ENCODE measurements at places on chromosomes 5 and 9.

DNA sequence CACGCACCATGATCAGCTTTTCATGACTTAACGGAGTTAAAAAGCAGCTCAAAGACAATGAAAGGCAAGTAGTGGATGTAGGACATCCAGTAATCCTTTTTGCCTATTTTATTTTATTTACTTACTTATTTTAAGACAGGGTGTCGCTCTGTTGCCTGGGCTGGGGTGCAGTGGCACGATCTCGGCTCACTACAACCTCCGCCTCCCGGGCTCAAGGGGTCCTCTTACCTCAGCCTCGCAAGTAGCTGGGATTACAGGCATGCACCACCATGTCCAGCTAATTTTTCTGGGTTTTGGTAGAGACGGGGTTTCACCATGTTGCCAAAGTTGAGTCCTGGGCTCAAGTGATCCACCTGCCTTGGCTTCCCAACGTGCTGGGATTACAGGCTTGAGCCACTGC is 148.9 kb downstream of the DAB2IP start:
- DNase-seq: no peak

DNA sequence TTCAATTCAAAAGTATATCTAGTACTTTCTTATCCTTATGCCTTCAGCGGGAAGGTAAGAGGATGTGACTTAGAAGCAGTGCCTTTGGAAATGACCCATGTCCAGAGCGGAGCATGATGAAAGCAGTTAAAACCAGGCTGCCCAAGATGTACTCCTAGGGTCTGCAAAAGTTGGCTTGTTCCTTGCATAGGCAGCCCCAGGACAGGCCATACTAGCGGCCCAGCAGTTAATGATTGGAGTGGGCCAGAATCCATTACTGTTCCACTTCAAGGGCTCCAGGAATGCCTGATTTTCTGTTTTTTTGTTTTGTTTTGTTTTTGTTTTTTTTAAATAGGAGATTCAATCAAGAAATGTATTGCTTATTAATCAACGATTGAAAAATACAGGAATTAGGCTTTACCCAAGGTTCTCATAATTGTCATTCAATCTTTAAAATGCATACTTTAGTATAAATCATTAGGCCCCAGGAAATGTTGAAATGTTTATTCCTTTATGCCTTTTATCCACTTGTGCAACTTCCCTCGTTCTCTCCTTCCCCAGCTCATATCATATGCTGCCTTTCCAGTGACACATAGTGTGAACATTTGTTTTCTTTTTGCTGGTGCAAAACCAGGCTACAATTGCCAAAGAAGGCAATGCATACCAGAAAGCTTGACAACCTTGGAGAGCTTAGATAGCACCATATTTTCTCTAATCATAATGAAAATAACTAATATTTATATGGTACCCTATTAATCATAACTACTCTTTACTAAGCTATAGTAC is 190.8 kb downstream of the ARHGEF28 start:
- peak; percentile 50 for DNase-seq

DNA sequence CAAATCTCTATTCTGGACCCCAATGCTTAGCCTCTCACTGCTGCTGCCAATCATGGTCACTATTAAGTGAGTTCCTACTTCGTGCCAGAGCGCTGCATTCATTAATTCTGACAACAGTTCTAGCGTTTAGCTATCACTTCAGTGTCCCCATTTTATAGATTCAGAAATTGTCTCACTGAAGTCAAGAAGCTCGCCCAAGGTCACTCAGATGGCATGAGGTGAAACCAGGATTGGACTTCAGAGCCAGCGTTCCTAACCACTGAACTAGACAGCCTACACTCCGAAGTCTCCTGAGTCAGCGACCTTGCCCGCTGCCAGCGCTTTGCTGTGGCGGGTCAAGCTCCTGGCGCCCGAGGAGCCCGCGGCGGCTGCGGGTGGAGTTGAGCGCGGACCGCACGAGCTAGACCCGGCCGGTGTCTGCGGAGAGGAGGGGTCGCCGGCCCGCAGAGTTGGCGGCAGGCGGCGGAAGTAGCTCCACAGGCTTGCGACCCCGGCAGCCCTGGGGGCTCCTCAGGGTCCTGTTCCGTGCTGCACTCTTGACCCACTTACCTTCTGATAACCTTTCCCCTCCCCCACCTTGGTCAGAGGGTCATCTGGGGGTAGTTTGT is 2.1 kb upstream of the GABRB2 start:
- DNase-seq: no peak

- no peak for DNase-seq
These were observed 66.6 kb upstream of the TAF11L2 start for GRCh38 chr5:17431272-17432050.

- DNase-seq: no peak
These were observed 121.7 kb downstream of the DEPDC1B start for GRCh38 chr5:60578315-60578714.

GRCh38 chr5:168147106-168147505 is 144.3 kb upstream of the WWC1 start:
- DNase-seq: no peak

DNA sequence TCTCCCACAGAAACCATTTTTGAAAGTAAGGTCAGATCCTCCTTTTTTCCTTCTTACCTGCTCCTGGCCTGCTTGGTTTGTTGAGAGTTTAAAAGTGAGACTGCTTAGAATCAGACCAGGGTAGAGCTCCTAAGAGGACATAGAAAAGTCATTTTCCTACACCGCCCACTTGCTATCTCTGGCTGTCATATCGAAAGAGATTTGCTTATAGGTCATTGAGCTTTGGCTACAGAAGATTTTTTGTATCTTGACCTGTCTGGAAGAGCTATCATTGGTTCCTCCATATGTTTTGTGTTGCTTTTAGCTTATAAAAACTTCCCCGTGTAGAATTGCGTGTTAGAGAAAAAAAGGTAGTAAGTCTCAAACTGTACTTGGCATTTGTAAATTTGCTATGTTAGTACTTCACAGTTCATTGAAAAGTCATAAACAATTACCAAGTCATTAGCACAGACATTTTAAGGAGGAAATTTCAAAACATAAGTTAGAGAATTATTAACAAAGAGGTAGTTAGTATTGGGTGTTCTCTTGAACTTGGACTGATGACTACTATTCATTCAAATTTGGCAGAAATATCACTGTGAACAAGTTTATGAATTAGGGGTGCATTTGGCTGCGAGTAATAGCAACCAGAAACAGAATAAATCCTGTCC is 96.6 kb downstream of the MAN2A1 start:
- DNase-seq: no peak

DNA sequence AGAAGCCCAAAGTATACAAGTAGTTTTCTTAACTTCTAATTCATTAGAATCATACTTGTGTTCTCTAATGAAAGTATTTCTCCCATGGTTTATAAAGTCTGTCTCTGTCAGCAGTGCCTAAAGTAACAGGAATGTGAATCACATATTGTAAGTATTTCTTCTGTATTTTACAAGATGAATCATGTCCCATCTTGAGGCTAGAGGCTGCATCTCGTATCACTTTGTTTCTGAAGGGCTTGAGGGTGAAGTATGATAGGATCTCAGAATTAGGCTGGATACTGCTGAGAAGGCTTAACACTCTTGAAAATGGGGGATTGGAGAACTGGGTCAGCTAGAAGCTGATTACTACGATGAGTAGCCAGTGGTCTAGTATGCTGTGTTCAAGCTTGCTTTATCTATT is 242.2 kb upstream of the ACTBL2 start:
- DNase-seq: peak; percentile 70

- no peak for DNase-seq
These were observed 2.2 kb upstream of the RGS3 start for GRCh38 chr9:113461285-113461684.

- DNase-seq: no peak
These were observed 726.1 kb downstream of the BRINP1 start for GRCh38 chr9:118643118-118643517.

GRCh38 chr9:26637101-26637500 is 255.5 kb downstream of the CAAP1 start:
- no peak for DNase-seq

GRCh38 chr9:35861161-35861897 is 8.9 kb downstream of the OR13J1 start:
- DNase-seq: no peak

DNA sequence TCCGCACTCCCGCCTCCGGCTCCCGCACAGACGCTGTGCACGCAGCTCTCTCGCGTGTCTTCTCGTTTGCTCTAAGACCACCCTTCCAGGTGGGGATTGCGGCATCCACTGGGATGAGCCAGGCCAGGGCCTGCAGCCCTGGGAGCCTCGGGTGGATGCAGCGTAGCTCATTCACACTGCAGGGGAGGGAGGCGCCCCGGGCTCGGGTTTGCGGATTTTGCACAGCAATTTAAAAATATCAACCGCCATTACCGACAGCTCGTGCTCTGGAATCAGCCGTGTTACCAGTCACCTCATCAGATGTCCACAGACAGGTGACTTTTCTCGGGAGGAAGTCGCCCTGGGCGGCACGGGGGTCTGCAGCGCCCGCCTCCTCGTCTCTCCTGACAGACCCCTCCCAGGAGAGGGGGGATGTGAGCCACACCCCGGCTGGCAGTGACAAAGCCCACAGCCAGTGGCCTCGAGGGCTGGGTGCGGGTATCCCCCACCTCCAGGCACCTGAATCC is 20.8 kb upstream of the SLC6A3 start:
- no peak for DNase-seq

DNA sequence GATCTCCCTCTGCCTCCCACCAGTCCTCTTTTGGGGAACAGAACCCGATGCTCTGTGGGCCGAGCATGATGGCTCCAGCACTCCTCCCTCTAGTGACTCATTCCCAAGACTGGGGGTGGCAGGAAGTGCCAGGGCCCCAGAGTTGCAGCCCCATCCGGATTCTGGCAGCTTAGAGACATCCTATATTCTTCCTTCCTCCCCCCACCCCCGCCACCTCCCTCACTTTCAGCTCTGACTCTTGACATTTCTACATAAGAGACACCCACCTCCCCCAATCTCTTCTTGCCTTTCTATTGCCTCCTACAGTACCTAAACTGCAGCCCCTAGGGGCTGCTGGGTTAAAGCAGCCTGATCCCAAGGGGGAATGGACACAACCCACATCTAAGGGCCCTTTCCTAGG is 47.1 kb upstream of the MATR3 start:
- DNase-seq: no peak

DNA sequence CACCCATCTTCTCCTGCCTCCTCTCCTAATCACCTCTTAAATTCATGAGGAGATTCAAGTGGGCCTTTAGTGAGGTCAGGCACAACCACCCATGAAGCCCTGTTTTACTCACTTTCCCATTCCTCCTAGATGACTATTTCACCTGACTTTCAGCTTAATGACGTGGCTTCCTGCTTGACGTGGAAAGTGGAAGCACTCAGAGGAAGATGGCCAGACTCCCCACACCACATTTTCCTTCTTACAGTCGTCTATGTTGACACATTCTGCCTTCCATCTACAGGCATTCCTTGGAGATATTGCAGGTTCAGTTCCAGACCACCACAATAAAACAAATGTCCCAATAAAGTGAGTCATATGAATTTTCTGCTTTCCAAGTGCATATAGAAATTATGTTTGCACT is 146.4 kb upstream of the TAS2R1 start:
- DNase-seq: no peak

DNA sequence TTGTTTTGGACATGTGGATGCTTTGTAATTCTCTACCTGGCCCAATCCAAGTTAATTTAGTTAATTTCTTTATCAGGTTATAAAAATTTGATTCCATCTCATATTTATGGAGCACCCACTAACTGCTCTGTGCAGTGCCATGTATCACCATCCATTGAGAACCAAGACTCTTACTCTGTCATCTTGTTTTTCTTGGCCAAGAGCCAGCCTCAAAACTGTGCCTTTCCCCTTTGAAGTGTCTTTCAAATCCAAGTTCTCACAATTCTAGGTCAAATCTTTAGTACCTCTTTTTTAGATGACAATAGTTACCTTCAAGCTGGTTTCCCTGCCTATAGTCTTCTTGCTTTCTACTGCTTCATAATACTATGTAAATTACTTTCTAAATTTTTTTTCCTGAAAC is 3.2 kb downstream of the COMMD10 start:
- no peak for DNase-seq

- peak; percentile 76 for DNase-seq
These were observed 3.4 kb downstream of the IL4 start for GRCh38 chr5:132677191-132677590.

- DNase-seq: no peak
These were observed 156.4 kb downstream of the EDIL3 start for GRCh38 chr5:84228266-84228665.

DNA sequence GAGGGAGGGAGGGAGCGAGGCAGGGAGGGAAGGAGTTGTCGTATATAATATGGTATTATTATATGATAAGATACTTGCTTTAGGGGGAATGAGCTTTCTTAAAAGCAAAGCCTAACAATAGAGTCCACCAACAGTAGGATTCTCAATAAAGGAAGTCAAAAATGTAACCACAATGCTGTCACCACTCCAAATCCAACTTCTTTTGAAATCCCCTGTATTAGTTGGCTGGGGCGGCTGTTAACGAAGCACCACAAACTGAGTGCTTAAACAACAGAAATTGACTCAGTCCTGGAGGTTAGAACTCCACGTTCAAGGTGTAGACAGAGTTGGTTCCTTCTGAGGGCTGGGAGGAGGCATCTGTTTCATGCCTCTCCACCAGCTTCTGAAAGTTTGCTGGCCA is 23.1 kb downstream of the GAS1 start:
- no peak for DNase-seq

DNA sequence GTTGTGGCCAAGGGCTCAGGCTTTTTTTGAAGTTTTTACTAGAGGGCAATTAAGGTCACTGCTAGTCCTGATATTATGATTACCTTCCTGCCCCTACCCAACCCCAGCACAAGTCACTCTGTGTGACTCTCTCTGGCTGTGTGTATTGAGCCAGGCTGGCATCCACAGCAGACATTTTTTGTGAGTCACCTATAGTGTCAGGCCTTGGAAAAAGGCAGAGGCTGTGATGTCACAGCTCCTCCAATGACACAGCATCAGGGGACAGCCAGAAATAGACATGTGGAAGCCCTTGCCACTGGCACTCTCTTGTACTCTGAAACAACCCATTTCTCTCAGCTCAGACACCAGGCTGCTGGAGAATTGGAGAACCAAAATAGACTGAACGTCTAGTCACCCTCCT is 145.4 kb downstream of the NMUR2 start:
- DNase-seq: no peak

DNA sequence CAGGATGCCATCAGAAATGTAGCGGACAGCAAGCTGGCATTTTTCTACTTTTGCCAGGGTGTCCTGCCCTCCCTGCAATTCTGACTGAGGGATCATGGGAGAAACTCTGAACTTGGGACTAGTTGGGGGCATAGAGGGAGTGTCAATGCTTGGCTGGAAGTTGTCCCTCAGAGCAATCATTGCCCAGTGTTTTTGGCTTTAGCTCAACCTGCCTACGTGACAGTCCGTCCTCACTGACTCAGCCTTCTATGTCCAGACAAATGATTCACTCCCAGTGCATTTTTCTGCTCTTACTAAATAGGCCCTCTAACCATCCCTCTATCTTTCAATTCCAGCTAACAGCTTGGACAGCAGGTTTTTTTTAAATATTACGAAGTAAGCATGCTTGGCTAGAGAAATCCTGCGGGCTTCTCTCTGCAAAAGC is 627.4 kb downstream of the TLR4 start:
- no peak for DNase-seq

GRCh38 chr9:2017331-2018161 is 2.4 kb downstream of the SMARCA2 start:
- DNase-seq: no peak

GRCh38 chr5:180633283-180634177 is 15.9 kb downstream of the FLT4 start:
- DNase-seq: no peak

Measured in BJ (cell line).